Neural progenitor cell (in vitro differentiated cells): ENCODE measurements at places on chromosomes 2 and 18.

GRCh38 chr18:35949903-35950627 is 22.4 kb upstream of the RMP24 start:
- DNase-seq: peak; percentile 90

DNA sequence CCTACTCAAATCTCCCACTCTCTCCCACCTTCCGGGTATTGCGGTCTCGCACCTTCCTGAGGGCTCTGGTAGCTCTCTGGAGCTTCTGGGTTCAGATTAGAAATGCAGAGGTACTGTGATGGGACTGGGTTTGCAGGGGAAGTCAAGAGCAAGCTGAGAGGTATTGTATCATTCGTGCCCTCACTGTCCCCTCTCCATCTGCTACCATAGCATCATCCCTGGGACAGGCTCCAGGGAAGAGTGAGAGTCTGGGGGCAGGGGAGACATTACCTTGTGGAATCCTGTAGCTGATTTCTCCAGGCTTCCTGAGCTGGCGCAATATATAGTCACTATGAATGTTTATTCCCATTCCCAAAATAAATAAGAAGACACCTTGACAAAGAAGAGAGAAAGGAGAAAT is 49.6 kb downstream of the SRD5A2 start:
- no peak for DNase-seq

- no peak for DNase-seq
Measured at GRCh38 chr2:144529841-144530240, 9.9 kb upstream of the ZEB2 start.

DNA sequence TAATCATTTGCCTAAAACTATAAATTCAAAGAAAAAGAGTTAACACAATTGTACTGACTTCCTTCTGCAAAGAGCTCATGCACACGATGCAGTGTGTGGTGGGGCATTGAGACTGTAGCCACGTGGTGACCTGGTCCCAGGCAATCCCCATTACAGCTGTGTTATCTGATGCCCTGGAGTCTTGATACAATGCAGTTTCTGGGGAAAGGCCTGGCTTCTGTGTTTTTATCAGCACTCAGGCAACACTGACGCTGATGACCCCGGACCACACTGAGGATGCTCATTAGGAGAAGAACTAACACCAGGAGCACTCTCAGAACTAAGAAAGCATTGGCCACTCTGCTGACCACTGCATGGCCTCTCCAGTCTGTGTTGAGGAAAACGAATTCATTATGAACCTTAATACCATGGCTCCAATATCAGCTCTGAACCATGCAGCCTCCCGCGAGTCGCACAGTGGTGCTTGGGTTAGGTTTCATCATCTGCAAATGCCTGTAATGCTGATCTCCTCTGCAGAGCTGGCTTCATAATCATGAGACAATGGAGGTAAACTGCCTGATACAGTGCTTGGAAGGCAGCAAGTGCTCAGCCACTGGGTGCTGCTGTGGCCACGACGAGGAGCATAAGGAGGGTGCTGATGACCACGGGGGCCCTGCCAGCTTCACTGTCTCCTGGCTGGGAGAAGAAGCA is 218.5 kb downstream of the MYT1L start:
- DNase-seq: peak; percentile 33

GRCh38 chr2:14569294-14569693 is 63.2 kb upstream of the LRATD1 start:
- DNase-seq: no peak

- DNase-seq: no peak
Measured at GRCh38 chr2:217332866-217333265, 473.0 kb upstream of the TNP1 start.

GRCh38 chr2:72147303-72147971 is at the start of gene CYP26B1:
CYP26B1 (minus strand) TSS chr2:72147862; CDS start chr2:72147834, 28 bp downstream.
- peak; percentile 82 for DNase-seq

DNA sequence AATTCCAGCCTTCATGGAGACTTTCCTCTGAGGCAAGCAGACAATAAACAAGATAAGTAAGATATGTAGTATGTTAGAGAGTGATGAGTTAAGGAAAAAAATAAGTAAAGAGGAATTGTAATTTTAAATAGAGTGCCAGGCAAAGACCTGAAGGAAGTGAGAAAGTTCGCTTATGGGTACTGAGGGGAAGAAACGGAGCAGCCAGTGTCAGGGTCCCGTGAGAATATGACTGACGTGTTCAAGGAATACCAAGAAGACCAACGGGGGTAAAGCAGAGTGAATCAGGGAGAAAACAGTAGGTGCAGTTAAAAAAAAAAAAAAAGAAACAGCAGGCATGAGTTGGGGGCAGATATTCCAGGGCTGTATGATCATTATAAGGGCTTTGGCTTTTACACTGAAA is 45.1 kb downstream of the ARHGEF33 start:
- DNase-seq: no peak

GRCh38 chr2:122929347-122929746 is 1095.7 kb upstream of the CNTNAP5 start:
- no peak for DNase-seq

DNA sequence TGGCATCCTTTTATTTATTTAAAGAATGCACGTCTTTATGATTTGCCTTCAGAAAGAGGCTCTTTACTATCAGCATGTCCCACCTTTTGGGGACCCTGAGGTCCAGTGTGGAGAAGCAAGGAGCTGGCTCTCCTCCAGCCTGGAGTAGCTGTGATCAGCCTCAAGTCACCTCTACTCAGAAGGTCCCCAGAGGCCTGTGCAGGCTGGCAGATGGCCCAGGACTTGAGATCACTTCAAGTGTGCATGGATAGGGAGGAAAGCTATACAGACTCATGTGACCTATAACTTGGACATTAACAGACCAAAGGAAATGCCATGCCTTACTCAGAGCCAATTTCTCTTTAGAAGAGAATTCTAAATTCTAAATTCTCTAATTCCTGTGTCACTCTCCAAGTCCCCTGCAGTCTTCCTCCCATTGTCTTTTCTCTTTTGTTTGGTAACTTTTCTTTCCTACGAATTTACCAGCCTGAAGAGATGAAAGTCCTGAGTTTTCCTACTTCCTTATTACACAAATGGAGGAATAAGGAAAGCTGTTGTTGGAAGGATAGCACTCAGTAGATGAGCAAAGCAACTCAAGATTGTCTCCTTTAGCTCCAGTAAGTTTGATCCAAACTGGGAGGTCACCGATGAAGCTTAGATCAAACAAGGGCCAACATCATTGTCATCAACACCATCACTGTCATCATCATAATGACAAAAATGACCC is 163.9 kb downstream of the GFPT1 start:
- DNase-seq: no peak

- DNase-seq: no peak
Measured at GRCh38 chr2:191249156-191249813, 4.1 kb downstream of the MYO1B start.

DNA sequence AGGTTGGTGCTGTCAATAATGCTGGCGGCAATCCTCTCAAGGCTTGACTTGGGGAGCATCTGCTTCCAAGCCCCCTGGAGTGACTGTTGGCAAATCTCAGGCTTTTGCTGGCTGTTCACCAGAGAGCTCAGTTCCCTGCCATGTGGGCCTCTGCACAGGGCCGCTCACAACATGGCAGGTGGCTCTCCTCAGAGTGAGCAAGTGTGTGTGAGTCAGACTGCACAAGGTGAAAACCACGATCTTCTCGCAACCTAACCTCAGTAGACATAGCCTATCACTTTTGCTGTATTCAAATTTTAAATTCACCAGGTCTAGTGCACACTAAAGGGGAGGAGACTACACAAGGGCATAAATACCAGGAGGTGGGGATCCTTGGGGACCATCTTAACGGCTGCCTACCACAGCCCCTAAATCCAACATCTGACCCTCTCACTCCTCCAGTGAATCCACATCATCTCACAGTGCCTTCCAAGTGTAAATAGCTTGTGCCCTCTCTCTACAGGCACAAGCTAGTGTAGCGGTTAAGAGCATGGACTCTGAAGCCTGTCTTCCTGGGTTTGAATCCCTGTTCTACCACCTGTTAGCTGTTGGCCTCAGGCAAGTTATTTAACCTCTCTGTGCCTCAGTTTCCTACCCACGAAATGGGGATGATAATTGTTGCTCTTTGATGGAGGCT is 187.7 kb upstream of the CXCR4 start:
- no peak for DNase-seq

DNA sequence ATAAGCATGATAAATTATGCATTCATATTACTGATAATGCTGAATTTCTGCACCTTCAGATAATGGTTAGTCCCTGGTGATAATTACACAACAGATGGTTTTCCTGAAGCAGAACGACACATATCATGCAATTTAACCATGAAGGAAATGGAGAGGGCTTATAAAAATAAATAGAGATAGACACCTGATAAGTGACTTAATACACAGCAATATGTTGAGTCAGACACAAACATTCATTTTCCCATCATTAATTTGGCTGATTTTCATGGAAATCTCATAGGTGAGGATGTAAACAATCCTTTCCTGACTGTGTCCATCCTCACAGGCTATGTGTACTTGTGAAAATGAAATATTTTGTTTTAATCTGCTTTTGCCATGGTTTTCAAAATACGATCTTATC is 36.9 kb upstream of the DSEL start:
- DNase-seq: no peak

DNA sequence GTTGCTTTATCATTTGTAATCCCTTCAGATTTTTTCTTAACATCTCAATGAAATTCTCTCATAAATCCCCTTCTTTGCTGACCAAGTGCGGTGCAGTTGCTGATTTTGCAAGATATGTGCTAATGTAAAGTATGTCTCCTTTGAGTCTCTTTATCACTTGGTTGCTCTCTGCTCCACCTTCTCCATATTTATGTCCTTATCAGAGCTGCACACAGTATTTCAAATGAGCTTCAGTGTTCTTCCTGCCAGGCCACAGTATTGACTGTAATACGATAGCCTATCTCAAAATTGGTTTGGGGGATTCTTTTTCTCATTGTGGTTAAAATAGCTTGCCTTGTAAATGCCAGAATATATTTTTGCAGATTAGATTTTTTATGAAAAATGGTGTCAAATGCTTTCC is 32.2 kb downstream of the MAIP1 start:
- no peak for DNase-seq

DNA sequence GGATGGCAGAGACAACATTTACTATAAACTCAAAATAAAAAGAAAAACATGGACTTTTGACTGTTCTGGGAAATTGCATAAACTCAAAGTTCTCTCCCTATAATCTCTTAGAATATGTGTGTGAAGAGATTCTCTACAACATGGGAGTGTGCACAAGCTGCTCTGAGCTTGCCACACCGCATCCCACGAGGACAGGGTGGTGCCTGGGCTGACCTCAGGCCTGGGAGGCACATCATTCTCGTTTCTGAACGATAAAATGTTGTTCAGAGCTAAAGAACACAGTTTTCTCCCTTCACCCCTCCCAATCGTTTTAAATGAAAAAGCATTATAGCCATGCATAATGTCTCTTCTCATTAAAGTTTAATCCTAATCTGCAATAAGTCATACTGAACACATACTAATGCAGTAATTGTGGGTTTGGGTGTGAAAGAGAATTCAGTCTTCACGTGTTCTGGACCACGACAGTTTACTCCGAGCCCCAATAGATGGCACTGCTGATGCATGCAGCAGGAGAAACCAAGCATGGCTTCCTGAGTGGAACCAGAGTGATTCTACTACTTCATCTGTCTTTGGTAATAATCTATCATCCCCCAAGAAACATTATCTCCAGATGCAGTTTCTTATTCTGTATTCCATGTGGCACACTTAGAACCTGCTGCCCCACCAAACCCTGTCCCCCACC is 46.9 kb upstream of the LAMA1 start:
- DNase-seq: peak; percentile 34

- DNase-seq: no peak
Measured at GRCh38 chr2:33619028-33619427, 19.9 kb upstream of the FAM98A start.

DNA sequence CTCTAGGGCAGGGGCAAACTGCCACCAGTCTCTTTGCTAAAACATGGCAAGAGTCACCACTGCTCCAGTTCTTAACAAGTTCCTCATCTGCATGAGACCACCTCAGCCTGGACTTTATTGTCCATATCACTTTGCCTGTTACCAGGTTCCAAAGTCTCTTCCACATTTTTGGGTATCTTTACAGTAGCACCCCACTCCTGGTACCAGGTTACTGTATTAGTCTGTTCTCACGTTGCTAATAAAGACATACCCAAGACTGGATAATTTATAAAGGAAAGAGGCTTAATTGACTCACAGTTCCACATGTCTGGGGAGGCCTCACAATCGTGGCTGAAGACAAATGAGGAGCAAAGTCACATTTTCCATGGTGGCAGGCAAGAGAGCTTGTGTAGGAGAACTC is 5.5 kb upstream of the DPP4 start:
- DNase-seq: no peak

GRCh38 chr2:136108463-136108862 is 9.5 kb downstream of the CXCR4 start:
- DNase-seq: no peak

DNA sequence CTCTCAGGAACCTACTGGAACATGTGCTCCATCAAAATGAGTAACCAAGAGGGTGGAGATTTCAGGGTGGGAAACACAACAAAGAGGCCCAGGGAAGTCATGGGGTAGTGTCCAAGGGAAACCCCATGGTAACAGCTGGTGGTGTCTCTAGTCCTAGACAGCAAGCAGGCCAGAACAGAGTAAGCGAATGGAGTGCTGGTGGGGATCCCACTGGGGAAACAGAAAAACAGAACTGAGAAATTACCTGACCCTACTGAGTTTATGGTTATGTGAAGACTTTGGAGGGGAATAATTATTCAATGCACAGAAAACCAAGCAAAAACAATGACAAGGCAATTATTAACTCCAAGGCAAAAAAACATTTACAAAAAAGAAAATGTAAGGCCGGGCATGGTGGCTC is 16.9 kb downstream of the ERCC3 start:
- no peak for DNase-seq

- DNase-seq: no peak
Measured at GRCh38 chr18:21433436-21433835, 167.1 kb downstream of the ESCO1 start.

DNA sequence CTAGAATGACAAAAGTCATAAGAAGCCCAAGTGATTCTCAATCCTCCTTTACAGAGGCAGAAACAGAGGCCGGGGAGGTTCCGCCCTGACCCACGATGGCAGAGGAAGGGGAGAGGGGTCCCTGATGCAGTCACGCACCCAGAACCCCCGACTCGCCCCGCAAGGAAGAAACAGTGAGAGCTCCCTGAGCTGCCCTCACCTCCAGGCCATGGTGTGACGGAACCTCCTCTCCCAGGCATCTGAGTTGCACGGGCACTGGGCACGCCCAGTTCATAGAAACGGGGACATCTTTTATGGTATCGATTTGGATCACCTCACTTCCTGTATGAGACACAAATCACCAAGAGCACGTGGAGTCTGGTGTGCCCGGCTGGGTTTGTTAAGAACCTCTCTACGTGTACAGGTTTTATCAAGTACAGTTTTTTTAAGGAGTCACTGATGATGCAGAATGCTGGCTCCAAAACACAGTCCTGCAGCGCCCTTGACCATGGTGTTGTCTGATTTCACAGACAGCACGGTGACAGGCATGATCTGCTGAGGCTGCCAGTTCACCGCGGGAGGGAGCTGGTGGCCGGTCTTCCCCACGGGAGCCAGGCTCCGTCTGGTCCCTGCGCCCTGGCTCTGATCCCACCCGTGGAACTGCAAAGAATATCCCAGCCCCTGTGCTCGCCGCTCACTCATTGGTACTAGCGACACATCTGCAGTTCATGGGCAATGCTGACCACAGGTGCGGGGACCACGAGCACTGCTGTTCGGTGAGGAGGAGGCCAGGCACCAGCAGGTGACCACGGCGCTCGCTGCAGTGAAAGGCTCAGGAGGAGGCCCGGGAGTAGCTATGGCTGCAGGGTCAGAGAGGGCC is 35.6 kb downstream of the PXDN start:
- no peak for DNase-seq
